ENCODE measurements at places on chromosomes 2 and 18.

DNA sequence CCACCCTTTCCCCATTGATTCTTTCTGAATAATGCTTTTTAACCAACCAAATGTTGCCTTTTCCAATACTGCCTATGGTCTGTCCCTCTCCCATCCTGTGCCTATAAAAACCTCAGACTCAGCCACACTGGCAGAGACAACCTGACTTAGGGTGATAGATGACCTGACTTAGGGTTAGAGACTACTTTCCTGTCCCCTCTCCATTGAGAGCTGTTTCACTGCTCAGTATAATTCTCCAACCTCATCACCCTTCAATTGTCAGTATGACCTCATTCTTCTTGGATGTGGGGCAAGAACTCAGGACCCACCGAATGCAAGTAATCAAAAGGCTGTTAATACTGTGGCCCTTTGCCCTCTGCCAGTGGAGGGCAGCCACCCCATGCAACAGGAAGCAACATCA lies 182.3 kb upstream of the STK17B start:
- DNase-seq: no peak

- DNase-seq: no peak
Observed at GRCh38 chr18:76471593-76471992, 23.4 kb downstream of the ZNF516 start.

- DNase-seq: no peak
Observed at GRCh38 chr2:50018921-50019320, 864.6 kb upstream of the FSHR start.

DNA sequence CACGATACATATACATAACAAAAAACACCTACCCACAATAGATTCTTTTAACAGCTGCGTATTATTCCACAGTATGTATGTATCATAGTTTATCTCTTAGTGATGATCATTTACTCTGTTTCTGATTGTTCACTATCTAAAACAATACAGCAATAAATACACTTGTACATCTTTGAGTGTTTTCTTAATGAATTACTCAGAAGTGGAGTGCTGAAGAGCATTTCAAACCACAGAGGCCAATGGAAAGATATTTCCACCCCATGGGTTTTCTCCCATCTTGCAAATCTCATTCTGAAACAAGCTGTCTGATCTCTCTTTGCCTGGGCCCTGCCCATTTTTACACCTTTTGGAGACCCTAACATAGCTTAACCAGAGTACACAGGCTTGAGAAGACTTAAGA lies 113.8 kb upstream of the KLF7 start:
- DNase-seq: no peak

- DNase-seq: no peak
Observed at GRCh38 chr2:12870692-12871091, 154.0 kb downstream of the TRIB2 start.

- DNase-seq: no peak
Observed at GRCh38 chr18:5885361-5885760, 10.0 kb downstream of the TMEM200C start.

- no peak for DNase-seq
Observed at GRCh38 chr18:48667276-48668254, 128.7 kb downstream of the CTIF start.

DNA sequence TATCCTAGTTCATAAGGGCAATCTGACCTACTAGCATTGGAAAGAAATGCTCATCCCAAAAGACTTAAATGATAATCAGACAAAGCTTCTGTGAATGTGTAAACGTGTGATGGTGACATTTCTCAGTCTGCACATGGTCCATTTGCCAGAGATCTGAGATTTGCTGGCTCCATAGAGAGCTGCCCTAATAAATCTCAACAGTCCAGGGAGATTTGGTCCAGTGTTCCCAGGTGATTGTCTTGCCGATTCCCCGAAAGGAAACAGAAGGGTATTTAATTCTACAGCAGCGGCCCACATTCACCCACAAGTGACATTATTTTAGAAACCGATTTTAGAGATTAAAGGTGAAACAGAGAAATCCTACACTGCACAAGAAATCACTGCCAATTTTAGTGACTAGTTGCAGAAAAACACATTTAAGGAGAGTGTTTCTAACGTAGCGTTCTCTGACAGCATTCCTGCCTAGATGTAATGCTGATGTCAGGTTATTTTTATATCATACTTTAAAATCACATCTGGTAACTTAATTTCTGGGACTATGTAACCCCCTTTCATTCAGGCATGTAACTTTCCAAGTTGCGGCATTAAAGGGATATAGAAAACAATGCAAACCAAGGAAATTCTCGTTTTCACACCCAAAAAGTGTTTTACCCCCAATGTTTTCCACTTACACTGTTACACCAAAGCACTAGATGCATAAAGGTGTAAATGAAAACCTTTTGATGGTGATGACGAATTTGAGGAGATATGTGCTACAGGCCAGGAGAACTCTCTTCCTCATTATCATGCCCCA lies 231.9 kb upstream of the FN1 start:
- DNase-seq: no peak

- DNase-seq: no peak
Observed at GRCh38 chr18:59189746-59190145, 30.2 kb upstream of the GRP start.

- no peak for DNase-seq
Observed at GRCh38 chr18:6376433-6377229, 38.1 kb downstream of the L3MBTL4 start.

DNA sequence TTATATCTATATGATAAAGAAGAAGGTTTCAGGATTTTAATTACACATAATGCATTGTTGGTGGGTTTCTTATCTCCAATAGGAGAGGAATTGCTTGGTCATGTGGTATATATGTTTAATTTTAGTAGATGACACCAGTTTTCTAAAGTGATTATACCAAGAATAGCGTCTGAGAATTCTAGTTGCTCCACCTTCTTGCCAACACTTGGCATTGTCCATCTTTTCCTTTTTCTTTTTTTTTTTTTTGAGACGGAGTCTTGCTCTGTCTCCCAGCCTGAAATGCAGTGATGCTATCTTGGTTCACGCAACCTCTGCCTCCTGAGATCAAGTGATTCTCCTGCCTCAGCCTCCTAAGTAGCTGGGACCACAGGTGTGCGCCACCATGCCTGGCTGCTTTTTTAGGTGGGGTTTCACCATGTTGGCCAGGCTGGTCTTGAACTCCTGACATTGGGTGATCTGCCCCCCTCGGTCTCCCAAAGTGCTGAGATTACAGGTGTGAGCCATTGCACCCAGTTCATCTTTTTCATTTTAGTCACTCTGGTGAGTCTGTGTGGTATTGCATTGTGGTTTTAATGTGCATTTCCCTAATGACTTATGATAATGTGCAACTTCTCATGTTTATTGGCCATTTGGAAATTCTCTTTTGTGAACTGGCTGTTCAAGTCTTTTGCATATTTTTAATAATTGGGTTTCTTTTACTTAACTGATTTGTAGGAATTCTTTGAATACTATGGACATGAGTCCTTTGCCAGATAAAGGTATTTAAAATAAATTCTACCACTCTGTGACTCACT lies 37.3 kb upstream of the ZNF512 start:
- no peak for DNase-seq

- DNase-seq: no peak
Observed at GRCh38 chr18:33440060-33441043, at the start of gene CCDC178. Gene CCDC178, minus strand, starts transcription at chr18:33440721. Its CDS starts 28,633 bp downstream, at chr18:33412088.

DNA sequence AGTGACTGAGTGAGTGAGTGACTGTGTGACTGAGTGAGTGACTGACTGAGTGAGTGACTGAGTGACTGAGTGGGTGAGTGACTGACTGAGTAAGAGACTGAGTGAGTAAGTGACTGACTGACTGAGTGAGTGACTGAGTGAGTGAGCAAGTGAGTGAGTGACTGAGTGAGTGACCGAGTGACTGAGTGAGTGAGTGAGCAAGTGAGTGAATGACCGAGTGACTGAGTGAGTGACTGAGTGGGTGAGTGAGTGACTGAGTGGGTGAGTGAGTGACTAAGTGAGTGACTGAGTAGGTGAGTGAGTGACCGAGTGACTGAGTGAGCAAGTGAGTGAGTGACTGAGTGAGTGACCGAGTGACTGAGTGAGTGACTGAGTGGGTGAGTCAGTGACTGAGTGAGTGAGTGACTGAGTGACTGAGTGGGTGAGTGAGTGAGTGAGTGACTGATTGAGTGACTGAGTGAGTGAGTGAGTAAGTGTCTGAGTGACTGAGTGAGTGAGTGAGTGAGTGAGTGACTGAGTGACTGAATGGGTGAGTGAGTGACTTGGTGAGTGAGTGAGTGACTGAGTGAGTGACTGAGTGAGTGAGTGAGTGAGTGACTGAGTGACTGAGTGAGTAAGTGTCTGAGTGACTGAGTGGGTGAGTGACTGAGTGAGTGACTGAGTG lies 13.3 kb downstream of the MAL start:
- DNase-seq: no peak

DNA sequence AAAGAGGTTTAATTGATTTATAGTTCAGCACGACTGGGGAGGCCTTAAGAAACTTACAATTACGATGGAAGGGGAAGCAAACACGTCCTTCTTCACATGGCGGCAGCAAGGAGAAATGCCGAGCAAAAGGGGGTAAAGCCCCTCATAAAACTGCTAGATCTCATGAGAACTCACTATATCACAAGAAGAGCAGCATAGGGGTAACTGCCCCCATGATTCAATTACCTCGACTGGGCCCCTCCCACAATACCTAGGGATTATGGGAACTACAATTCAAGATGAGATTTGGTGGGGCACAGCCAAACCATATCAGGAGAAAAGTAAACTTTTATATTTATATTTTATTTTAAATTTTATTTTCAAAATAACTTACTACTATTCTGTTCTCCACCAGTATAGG lies 272.0 kb downstream of the MYCN start:
- DNase-seq: no peak

GRCh38 chr2:151048331-151049054 lies 213.2 kb downstream of the RBM43 start:
- DNase-seq: no peak

- DNase-seq: no peak
Observed at GRCh38 chr2:240412211-240412861, 23.1 kb upstream of the GPC1 start.

DNA sequence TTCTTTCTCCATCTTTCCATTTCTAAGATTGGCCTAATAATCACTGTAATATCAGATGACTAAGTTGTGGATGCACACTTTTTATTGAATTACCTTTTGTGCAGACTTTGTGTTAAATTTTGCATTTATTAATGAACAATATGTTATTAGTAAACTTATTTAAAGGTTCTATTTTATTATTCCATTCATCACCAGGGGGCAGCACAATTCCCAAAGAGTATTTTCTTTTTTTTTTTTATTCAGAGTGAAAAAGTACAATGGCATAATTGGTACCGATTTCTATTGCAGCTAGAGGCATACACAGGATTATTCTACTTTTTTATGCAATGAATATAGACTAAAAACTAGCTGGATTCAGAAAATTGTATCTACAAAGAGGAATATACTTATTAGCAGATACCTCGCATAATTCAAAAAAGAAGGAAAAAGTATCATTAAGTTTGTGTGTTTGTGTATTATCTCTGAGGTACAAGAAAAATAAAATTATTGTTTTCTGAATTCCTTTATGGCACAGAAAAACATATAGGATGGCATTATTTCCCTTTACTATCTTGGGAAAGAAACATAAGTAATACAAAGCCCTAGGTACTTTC lies 390.6 kb downstream of the ERBB4 start:
- DNase-seq: no peak

DNA sequence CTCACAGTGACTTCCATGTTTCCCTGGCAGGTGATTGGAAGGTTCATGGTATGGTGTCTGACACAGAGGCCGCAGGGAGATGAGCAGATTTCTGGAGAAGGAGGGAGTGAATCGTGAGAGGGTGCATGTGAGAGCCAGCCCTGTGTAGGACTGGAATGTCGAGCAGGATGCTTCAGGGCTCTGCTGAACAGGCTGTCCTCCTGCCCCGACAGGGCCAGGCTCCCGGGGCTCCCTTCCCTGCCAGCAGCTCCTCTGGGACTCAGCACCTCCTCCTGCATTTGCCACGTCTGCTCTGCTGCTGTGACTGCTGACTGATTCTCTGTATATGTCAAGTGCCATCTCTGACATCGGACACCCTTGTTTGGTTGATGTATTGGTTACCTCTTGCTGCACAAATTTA lies 38.5 kb upstream of the INHBB start:
- DNase-seq: no peak

DNA sequence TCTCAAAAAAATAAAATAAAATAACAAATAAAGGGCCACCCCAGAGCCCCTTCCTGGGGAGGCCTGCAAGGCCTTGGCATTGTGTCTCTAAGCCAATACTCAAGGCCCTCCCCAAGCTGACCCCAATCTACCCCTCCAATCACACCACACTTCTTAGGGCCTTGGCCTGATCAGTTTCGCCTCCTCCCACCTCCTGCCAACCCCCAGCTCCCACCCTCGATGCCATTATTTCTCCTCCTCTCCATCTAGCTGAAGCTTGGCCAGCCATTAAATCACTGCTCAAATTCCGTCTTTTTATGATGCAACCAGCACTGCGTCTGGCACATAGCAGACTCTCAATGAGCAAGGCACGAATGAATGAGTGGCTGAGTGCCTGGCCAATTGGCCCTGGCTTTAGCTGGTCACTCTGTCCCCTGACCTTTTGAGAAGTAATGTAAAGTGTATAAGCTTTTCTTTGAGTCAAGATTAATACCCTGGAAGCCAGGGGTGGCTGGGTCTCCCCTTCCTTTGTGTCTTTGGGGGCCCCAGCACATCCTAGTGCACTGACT lies 55.9 kb downstream of the SMAD7 start:
- no peak for DNase-seq

DNA sequence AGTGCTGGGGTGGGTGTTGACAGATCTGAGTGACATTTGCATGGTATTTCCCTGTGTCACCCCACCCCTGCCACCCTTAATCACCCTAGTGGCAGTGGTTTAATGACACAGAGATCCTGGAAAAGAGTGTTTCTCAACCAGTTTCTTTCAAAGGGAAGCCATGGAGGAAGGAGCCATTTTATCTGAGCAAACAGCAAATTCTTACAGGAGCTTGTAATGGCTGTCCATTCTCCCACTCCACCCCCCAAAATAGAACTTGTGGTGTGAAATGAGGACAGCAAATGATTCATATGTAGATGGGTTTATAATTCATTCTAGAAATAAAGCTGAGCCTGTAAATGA lies 51.5 kb downstream of the CDC42EP3 start:
- no peak for DNase-seq

- DNase-seq: no peak
Observed at GRCh38 chr2:216520112-216520511, 21.5 kb downstream of the RPL37A start.

DNA sequence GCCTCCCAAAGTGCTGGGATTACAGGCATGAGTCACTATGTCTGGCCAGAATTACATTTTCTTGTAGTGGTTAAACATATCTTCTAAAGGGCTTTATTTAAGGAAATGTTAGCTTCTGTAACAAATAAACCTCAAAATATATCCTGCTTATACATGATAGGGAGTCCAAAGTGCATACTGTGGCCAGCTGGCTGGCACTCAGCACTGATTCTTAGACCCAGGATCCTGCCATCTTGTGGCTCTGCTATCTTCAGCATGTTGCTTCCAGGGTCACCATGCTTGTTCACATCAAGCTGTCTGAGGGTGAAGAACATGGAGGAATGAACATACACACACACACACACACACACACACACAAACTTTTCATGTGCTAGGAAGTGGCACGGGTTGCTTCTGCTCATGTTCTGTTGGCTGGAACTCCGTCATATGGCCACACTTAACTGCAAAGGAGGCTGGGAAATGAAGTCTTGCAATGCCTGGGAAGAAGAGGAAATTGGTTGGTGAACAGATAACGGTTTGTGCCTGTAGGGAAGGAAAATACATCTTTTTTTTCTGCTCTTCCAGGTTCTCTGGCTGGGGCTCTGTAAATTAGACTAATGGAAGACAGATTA lies 40.0 kb downstream of the NPPC start:
- DNase-seq: no peak

All from CD4-positive, alpha-beta T cell treated with Interleukin-15 for 1 hour (primary cell).